ENCODE measurements at places on chromosomes 13 and 19.

GRCh38 chr13:57815600-57815999, 184.1 kb downstream of the PCDH17 start:
- peak; percentile 52 for DNase-seq

- no peak for DNase-seq
Measured at GRCh38 chr19:7117248-7117647, 47.7 kb downstream of the ZNF557 start.

- no peak for DNase-seq
Measured at GRCh38 chr19:52662631-52663030, 24.5 kb upstream of the ZNF83 start.

- no peak for DNase-seq
Measured at GRCh38 chr13:21546372-21546771, 57.6 kb downstream of the MICU2 start.

DNA sequence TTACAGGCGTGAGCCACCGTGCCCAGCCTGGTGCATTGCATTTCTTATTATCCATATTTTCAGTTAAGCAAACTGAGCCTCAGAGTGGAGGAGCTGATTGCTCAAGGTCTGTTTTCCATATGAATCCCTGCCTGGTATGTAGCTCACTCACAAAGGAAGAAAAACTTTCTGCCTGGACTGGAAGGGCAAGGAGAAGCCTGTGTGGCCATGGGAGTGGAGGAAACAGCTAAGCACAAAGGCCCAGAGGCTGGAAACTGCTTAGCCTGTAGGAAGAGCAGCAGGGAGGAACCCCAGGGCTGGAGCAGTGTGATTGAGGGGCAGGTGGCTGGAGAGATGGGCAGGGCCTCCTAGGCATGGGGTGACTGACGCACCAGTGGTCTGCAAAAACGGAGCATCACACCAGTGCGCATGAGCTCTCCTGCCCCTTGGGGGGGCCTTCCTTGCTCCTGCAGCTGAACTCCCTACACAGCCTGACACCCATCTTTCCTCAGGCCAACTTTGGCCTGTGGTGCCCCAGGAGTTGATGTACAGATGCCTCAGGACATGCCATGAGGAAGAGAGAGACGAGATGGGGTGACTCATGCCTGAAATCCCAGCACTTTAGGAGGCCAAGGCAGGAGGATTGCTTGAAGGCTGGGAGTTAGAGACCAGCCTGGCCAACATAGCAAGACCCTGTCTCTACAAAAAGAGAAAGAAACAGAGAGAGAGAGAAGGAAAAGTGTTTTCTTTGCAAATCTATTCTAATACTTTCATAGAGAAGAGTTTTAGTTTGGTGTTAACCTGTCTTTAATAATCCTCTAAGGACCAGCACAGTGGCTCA, 2.8 kb upstream of the HNRNPM start:
- DNase-seq = no peak

DNA sequence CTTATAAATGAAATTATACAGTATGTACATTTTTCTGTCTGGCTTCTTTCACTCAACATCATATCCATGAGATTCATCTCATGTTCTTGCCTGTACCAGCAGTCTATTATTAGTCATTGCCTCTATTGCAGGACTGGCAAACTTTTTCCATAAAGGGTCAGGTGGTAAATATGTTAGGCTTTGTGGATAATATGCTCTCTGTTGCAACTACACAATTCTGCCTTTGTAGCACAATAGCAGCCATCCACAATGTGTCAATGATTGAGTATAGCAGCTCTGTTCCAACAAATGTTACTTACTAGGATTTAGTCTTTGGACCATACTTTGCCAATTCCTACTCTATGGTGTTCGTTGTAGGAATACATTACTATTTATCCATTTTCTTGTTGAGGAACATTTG, 304.4 kb downstream of the DCT start:
- DNase-seq = no peak

- DNase-seq = peak; percentile 98
Measured at GRCh38 chr13:106507560-106508274, 27.7 kb downstream of the EFNB2 start.

DNA sequence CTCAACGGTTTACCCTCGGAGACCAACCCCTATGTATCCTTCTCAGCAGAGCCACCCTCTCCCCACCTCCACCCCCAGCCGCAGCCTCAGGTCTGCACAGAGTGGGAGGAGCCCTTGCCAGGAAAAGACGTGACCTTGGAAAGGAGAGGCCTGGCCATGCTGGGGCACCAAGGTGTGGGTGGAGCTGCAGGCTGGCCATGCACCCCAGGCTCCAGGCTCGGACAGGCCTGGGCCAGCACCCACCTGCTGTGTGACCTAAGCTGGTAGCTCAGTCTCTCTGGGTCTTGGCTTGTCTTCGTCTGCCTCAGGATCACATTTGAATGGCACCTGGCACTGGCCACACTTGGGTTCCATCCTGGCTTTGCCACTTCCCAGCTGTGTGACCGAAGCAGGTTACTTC, 29.5 kb downstream of the CCDC8 start:
- DNase-seq = no peak

- DNase-seq = no peak
Measured at GRCh38 chr13:108407495-108407894, 138.0 kb downstream of the TNFSF13B start.

- no peak for DNase-seq
Measured at GRCh38 chr13:109730812-109731335, 55.5 kb downstream of the IRS2 start.

- DNase-seq = no peak
Measured at GRCh38 chr19:50601407-50602088, 33.3 kb upstream of the LRRC4B start.

GRCh38 chr13:106145070-106145469, 390.4 kb downstream of the EFNB2 start:
- DNase-seq = no peak

GRCh38 chr19:39497701-39497995, 1.1 kb upstream of the DLL3 start:
- no peak for DNase-seq

DNA sequence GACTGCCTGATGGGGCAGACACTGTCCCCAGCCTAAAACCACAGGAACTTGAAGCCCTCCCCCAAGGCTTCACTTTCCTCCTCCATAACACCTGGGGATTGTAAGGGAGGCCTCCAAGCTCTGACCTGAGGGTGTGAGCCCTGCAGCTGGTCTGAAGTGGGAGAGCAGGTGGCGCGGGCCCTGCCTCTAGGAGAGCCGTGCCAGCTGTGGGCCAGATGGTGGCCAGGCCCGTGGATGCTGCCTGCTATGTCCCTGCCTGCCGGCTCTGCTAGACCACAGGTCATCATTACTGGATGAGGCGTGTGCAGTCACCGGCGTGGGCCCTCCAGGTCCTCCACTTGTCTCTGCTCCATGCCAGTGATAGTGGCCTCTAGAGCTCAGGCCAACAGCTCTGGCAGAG, 3.5 kb upstream of the KLHL26 start:
- no peak for DNase-seq

DNA sequence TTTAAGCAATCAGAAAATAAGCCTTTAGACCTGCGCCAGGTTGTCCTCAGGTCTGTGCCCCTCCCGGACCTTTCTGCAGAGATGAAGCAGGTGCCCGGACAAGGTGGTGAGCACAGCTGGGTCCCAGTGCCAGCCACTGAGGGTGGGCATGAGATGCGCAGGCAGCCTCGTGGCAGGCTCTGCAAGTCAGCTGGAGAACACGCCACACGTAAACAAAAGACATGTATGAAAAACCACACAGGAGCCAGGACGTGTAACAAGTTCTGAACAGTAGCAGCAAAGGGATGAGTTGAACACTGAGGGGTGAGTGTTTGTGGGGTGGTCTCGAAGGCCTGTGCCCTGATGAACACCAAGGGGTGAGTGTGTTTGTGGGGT, 68.8 kb upstream of the MCF2L start:
- no peak for DNase-seq

GRCh38 chr13:38830442-38831045, 143.7 kb downstream of the FREM2 start:
- no peak for DNase-seq

DNA sequence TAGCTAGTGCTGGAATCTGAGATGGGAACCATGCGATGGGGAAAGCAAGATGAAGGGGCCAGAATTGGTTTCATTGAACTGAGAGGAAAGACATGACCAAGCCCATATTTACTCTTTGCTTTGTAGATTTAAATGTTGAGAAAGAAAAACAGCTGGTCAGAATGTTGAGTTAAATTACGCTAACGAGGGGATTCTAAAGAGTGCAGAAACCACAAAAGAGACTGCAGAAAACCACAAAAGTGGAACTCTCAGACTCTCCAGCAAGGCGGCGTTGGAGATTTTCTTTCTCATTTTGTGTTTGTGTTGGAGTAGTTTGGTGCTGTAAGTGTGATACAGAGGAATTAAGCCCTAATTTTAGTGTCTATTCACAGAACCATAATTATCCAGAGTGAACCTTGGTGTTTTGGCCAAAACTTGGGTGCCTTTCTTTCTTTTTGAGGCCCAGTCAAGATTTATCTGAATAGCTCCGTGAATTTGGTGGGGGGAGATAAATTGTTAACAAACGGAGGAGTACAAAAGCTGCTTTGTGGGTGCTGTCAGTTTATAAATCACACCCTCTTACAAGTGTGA, 26.3 kb downstream of the SAE1 start:
- peak; percentile 69 for DNase-seq

DNA sequence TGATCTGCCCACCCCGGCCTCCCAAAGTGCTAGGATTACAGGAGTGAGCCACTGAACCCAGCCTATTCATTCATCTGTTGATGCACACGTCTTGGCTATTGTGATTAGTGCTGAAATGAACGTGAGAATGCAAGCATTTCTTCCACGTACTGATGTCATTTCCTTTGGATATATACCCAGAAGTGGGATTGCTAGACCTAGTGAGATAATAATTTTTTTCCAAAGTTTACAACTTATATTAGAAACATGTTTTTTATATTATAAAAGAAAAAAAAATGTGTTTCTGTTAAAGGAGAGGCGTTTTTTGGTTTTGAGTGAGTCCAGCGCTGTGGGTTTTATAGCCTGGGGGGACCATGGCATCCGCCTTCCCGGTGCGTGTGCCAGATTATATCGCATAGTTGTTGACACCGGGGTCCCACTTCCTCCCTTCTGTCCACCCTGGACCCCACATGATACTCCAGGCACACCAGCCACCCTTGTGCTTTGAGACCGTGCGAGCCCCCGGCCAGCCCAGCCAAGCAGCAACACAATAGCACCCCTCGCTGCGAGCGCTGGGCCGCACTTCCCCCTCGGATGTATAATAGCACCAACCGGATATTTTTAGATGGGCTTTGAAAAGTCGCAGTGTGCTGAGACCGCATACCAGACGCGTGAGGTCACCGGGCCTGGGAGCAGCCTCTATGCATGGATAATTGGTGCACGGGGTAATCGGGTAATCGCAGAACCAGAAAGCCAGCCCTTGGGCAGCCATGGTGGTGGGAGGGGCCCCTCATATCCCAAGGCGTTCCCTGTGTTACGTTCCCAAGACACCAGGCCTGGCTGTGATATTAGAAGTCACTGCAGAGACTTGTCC, 59.6 kb downstream of the MYO9B start:
- DNase-seq = peak; percentile 97

- DNase-seq = no peak
Measured at GRCh38 chr19:44575116-44575700, 38.2 kb upstream of the IGSF23 start.

- DNase-seq = peak; percentile 50
Measured at GRCh38 chr13:62357887-62358645, 942.4 kb upstream of the PCDH20 start.

- DNase-seq = peak; percentile 10
Measured at GRCh38 chr19:13717194-13717643, 47.1 kb upstream of the MRI1 start.

- DNase-seq = no peak
Measured at GRCh38 chr19:30966486-30966885, 382.8 kb downstream of the TSHZ3 start.

DNA sequence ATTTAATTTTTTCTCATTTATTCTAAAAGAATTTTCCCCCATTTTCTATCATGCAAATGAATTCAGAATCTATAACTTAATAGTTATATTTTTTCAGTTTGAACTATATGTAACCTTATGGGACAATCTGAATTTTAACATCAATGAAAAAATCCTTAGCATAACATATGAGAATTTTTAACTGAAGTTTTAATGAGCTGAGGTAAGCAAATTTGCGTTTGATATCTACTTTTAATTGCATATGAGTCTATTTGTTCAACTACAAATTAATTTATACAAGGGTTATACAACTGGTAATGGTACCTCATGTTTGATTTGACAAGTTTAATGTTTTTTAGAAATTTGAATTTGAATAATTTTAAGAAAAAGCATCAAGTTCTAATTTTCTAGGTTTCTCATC, 384.4 kb upstream of the PCDH9 start:
- DNase-seq = no peak

DNA sequence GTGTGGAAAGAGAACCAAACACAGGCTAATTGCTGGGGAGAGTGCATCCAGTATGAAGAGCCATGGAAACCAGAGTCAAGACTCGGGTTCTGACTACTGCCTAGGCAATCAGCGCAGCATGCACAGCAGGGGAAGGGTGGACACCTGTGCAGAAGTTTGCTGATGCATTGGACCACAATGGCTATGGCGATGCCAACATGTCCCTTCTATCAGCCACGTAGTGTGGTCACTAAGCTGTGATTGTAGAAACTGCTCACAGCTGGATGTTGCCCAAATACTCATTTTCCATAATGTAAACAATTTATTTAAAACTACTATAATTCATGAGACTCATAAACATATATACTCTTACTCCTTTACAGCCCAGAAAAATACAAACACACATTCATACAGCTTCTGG, 1718.2 kb downstream of the EFNB2 start:
- DNase-seq = no peak

DNA sequence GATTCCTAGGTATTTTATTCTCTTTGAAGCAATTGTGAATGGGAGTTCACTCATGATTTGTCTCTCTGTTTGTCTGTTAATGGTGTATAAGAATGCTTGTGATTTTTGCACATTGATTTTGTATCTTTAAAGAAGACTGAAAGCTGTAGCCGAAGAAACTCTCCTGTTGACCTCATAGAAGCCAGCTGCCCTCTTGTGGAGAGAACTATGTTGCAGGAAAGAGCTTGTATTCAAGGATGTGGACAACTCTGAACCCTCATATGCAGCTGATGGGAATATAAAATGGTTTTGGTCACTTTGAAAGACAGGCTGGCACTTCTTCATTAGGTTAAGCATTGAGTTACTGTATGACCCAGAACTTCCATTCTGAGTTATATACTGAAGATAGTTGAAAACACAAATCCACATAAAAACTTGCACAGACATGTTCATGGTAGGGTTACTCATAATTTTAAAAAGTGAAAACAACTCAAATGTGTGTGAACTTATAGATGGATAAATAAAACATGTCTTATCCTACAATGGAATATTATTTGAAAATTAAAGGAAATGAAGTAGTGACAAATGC, 65.8 kb upstream of the SLITRK6 start:
- peak; percentile 2 for DNase-seq

Data from fibroblast of skin of abdomen (primary cell).